Hepatocyte (in vitro differentiated cells): ENCODE measurements at places on chromosomes 12 and 14. TPM values are rescaled to one million over a fixed set of nuclear protein-coding genes. Genes with fewer than 3 reads are reported as not detected.

- H3K27me3 ChIP-seq: no peaks in the 10 kb centered on the region
- H3K4me1 ChIP-seq: peaks cover 17% of the 10 kb centered on the region
- H3K27ac ChIP-seq: peak overlapping the region; percentile 99
- DNase-seq: peak; percentile 63
Measured at GRCh38 chr12:120980800-120981368, 2.5 kb downstream of the HNF1A start.

GRCh38 chr14:91089958-91090535 is 23.8 kb upstream of the DGLUCY start:
- H3K4me3 ChIP-seq: no peak overlapping the region
- no peaks in the 10 kb centered on the region for H3K4me1 ChIP-seq
- no peak for DNase-seq
- H3K27me3 ChIP-seq: no peaks in the 10 kb centered on the region
- no peaks in the 10 kb centered on the region for H3K36me3 ChIP-seq

- no peaks in the 10 kb centered on the region for H3K4me1 ChIP-seq
- no peak overlapping the region for H3K4me3 ChIP-seq
- no peaks in the 10 kb centered on the region for H3K36me3 ChIP-seq
- DNase-seq: no peak
- H3K27ac ChIP-seq: no peak overlapping the region
Measured at GRCh38 chr14:20195911-20196310, 5.2 kb downstream of the OR11G2 start.

DNA sequence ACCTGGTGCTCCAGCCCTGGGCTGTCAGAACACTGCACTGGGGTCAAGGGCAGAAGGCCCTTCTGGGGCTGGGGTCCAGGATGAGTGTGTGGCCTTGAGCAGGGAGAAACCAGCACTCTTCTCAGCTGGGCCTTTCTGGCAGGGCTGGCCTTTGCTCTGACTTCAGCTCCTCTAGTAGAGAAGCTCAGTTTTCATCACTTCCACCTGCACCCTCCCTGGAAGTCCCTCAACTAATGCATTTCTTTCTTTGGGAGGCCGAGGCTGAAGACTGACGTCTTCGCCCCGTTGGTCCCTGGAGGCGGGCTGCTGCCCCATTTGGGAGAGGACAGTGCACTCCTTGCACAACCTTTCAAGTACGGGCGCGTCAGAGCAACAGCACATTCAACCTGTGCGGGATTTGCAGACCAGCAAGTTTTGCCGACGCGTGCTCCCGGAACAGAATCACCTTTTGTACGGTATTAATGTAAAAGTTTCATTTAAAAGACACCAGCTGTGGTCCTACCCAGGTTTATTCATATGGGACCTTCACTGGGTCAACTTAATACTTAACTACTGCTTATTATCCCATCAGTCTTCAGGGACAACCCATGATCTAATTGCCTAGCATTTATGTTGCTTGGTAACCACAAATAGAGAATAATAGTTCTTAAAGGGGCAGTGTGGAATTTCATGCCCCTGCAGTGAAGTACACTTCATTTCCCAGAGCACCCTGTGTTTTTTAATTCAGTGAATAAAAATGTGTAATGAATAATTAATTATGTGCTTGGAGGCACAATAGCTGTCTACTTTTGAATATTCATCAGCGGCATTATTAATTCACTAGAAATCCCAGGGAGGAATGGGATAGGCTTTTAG is 134.8 kb upstream of the VRK1 start:
- no peak for DNase-seq
- H3K27me3 ChIP-seq: peaks cover 9% of the 10 kb centered on the region
- H3K4me3 ChIP-seq: no peak overlapping the region
- no peaks in the 10 kb centered on the region for H3K36me3 ChIP-seq
- no peak overlapping the region for H3K27ac ChIP-seq
- H3K4me1 ChIP-seq: peaks cover 5% of the 10 kb centered on the region

DNA sequence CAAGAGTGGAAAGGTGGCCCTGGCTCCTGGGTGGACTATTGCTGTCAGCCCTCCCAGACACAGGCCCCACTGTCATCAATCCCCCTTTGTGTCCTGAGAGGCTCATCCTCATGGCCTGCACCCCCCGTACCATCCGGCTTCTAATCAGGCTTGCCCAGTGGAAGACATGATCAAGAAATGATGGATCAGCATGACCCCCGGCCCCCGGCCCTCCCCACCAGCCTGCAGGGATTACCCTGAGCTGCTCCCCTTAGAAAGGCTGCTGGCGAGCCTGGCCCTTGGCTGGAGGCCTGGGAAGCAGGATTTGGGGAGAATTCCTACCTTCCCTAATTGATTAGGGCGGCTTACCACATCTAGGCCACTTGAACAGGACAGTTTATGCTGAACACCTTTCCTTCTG is 171.2 kb downstream of the PIWIL1 start:
- no peaks in the 10 kb centered on the region for H3K4me1 ChIP-seq
- H3K27me3 ChIP-seq: no peaks in the 10 kb centered on the region
- no peak overlapping the region for H3K27ac ChIP-seq
- no peaks in the 10 kb centered on the region for H3K36me3 ChIP-seq

The ACSS3 gene
- 18.8 and 31.4 TPM in 2 replicates for total RNA-seq

The ENTPD5 gene
- total RNA-seq: 57.2 and 71.0 TPM in 2 replicates

The GALNT6 gene
- 28.4 and 41.3 TPM in 2 replicates for total RNA-seq

The TPH2 gene
- total RNA-seq: not detected in 2 replicates

The FAR2 gene
- total RNA-seq: 4.4 and 5.2 TPM in 2 replicates

The GPR84 gene
- 0.07 TPM in 1 of 2 replicates, not detected in the other for total RNA-seq

The LALBA gene
- total RNA-seq: not detected in 2 replicates

The GPRC5A gene
- total RNA-seq: 49.8 and 60.2 TPM in 2 replicates
